NCI-H187 (cell line): ENCODE measurements at places on chromosomes 4 and X.

- DNase-seq: no peak
These were observed 23.1 kb downstream of the ATP8A1 start for GRCh38 chr4:42633605-42634388.

DNA sequence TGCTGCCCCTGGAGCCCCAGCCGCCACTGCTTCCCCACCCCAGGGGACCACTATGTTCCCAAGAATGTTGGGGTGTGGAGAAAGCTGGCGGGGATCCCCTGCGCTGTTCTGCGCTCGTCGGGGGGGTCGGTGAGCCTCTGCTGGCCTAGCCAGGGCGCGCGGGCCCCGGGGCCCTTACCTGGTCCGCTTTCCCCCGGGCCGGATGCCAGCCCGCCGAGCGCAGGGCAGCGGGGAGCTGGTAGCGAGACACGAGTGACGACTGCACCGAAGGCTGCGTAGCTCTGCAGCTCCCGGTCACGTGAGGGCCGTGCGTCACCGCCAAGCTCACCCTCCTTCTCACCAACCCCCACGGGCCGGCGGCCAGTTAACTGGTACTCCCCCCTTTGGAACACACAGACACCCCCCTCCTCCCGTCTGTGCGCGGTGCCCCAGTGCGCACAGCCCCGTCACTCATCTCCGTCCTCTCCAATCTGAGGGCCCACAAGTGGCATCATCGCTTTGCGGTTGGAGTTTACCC is at the start of gene BEX1:
TSS of gene BEX1 (minus strand) at position 254 of the 517 bp plus-strand sequence. CDS start 897 bp downstream, outside the sequence.
- DNase-seq: peak; percentile 11

- DNase-seq: no peak
These were observed 46.6 kb upstream of the CXCL8 start for GRCh38 chr4:73693811-73694210.

- no peak for DNase-seq
These were observed 30.4 kb upstream of the HPGDS start for GRCh38 chr4:94372991-94373390.

GRCh38 chr4:175986668-175987067 is 79.0 kb upstream of the WDR17 start:
- no peak for DNase-seq

DNA sequence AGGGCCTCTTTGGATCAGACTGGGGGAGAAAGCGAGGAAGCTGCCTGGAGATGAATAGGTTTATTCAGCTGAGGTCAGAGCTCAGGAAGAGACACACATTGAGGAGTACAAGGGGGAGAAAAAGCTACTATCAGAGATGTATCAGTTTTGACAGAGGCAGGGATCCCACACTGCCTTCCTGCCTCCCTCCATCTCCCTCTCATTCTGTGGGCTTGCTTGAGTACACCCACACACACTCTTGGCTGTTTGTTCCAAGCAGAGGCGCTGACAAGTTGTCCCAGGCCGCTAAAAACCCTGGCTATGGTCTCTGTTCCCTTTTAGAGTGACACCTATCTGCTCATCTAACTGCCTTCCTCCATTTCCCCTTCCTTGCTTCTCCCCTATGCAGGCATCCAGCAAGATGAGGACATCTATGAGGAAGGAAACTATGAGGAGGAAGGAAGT is 5.2 kb downstream of the TSPYL2 start:
- no peak for DNase-seq

GRCh38 chr4:65453398-65453797 is 216.9 kb downstream of the EPHA5 start:
- DNase-seq: no peak

- no peak for DNase-seq
These were observed 10.0 kb upstream of the ELF4 start for GRCh38 chrX:130120321-130120731.

DNA sequence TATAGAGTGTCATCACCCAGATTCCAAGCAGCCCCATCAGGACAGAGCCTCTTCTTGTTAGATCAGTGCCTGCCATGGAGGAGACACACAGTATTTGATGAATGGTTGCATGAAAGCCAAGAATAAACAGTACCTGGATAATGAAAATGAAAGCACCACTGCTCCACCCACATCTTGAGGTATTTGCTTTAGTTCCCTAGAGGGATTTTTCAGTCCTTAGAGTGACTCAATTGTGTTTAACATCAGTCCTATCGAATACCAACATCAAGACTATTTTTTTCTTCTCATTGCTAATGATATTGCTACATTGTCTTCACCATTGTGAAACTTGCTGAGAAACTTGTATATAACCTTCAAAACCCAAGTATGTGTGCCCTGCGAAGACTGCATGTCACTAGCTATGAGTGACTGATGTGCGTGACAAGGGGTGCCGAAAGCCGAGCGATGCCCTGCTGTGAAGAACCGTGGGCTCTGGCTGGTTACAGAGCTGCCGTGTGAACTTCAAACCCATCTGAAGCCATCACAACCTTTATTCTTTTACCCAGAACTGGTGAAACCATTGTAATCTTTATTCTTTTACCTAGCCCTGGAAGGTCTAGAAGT is 211.3 kb upstream of the FAT1 start:
- DNase-seq: no peak

- DNase-seq: no peak
These were observed 72.2 kb upstream of the MXD4 start for GRCh38 chr4:2333916-2334644.

DNA sequence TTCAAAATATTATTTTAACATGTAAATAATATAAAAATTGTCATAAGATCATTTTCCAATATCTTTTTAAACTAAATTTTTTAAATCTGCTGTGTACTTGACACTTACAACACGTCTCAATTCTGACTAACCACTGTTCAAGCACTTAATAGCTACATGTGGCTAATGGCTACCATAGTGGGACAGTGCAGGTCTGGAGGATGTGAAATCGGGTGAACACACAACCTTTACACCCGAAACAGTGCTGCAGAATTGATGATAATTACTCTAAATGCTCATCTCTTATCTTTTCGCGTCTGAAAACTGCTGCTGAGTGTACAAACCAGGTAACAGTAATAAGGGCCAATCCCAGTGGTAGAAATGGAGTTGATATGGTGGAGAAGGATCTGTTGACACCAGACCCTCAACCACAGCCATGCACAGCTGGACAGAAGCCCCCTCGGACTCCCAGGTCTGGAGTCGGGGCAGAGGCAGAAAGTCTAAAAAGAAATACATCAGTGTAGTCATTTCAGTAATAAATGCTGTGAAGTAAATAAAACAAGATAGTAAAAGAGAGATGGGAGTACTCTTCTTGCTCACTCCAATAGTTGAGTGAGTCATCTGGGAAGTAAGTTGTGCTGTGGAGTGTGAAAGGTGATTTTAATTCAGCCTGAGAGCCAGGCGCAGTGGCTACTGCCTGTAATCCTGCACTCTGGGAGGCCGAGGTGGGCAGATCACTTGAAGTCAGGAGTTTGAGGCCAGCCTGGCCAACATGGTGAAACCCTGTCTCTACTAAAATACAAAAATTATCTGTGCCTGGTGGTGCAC is 150.0 kb downstream of the CBR4 start:
- no peak for DNase-seq

GRCh38 chr4:73312967-73313366 is 54.4 kb upstream of the ANKRD17 start:
- DNase-seq: no peak
